Stimulated activated CD8-positive, alpha-beta memory T cell treated with anti-CD3 and anti-CD28 coated beads, Interleukin-2, amount 100 ng/mL, for 1 hour (primary cell): ENCODE measurements at places on chromosomes 16 and 17.

- DNase-seq, result no peak
Measured at GRCh38 chr16:57755726-57756423, 20.3 kb downstream of the KATNB1 start.

DNA sequence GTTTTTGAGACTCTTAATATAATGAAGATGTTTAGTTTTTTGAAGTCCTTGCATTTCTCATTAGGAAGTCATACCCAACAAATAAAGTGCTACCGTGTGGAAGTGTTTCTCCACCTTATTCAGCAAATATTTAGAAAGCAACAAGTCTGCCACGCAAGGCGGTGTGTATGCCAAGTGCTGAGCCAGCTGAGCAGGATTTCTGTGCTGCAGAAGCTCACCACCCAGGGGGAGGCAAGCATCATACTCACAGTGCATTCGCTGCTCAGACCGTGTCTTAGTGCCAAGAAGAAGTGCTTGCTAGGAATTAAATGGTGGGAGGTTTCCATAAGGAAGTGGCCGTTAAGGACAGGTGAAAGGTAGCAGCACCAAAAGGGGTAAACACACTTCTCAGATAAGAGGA, 111.2 kb downstream of the ARHGAP44 start:
- DNase-seq, result no peak

- DNase-seq, result no peak
Measured at GRCh38 chr17:57600074-57600473, 145.0 kb downstream of the CCDC182 start.

DNA sequence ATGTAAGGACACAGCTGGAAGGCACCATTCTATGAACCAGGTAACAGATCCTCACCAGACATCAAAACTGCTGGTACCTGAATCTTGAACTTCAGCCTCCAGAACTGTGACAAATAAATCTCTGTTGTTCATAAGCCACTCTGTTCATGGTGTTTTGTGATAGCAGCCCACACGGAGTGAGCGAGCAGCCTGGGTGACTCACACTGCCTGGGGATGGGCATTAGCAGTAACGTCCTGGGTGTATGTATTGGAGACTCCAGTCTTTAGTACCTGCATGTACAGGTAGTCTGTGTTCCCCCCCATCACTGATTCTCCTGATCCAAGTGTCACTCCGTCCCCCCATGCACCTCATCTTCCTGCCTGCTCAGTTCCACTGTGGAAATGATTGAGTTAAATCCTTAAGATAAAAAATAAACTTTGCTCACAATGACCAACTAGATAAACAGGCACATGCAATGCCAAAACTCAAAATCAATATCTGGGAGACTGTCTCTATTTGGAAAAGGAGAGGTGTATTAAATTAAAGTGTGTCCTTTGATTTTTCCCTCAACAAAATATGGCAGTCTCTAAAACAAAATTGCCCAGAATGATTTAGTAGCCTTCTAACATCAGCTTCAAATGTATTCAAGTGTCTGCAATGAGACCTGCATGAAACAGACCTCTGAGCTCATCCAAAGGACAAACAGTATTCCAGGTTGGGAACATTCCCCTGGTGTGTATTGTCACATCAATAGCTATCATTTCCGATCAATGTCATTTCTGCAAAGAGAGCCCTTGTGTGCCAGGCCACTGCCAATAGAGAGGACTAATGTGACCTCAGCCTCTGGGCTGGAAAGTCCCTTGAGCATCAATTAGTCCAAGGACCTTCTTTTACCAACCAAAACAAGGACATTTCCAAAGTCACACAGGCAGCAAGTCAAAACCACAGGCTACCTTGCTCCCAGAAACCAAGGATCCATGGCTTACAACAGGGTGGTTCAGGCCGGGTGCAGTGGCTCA, 12.2 kb upstream of the VAT1L start:
- no peak for DNase-seq

DNA sequence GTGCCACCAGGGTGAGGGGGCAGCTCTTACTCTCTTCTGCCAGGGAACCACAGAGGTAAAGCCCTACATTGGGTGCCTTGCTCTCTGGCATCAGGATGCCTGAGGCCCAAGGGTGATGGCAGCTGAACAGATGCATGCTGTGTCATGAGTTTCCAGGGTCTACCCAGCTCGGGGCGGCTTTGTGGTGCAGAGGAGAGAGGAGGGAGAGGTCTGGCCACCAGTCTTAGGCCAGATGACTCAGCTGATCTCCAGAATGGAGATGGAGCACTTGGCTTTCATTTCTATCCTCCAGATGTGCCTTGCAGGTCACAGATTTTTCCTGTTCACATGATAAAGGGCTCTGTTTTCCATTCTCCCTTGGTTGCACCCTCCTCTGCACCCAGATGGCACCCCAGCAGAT, 23.6 kb upstream of the USP22 start:
- no peak for DNase-seq

- no peak for DNase-seq
Measured at GRCh38 chr16:73057291-73058210, 9.6 kb upstream of the ZFHX3 start.

- DNase-seq, result no peak
Measured at GRCh38 chr16:2155977-2156848, 631 bp downstream of the TRAF7 start.

DNA sequence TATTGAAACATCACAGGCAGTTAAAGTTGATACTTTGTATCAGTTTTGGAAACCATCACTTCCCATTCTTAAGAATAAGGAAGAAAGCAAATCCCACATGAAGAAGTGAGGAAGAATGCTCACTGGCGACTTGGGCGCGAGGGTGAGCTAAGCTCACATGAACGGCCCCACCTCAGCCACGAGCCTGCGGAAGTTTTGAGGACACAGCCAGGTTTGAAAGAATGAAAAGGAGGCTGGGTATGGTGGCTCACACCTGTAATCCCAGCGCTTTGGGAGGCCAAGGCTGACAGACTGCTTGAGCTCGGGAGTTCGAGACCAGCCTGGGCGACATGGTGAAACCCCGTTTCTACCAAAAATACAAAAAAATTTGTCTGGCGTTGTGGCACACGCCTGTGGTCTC, 110.3 kb upstream of the CHMP6 start:
- no peak for DNase-seq

GRCh38 chr17:1629504-1630310, 1.1 kb upstream of the SLC43A2 start:
- peak; percentile 50 for DNase-seq

- no peak for DNase-seq
Measured at GRCh38 chr16:25868706-25869370, 177.1 kb downstream of the HS3ST4 start.

GRCh38 chr17:12974005-12974531, 43.8 kb downstream of the ELAC2 start:
- DNase-seq, result no peak

- no peak for DNase-seq
Measured at GRCh38 chr17:82188001-82188961, 24.4 kb downstream of the CCDC57 start.

GRCh38 chr16:56551796-56552738, 12.8 kb upstream of the MT4 start:
- no peak for DNase-seq

DNA sequence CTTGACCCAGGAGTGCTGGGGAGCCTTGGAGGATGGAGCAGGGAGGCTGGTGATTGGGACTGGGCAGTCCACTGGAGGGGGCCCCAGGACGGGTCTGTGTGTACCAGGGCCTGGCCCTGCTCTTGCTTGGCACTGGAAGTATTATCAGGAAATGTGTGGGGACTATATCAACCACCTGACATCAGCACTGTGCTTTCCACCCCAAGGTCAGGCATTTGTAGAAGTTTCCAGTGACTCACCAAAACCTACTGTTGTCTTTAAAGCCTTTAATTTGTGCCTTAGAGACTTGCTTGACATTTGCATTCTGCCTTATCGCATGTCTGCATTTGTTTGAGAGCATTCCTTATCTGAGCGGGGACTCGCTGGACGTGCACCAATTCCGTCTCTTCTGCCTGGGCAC, 323.1 kb downstream of the FOXL1 start:
- no peak for DNase-seq

- no peak for DNase-seq
Measured at GRCh38 chr16:84020353-84020752, 22.2 kb downstream of the SLC38A8 start.
